ENCODE measurements at places on chromosomes 13 and 19.
A peak's percentile ranks its signal among the peaks of the same experiment; 100 is the strongest.

DNA sequence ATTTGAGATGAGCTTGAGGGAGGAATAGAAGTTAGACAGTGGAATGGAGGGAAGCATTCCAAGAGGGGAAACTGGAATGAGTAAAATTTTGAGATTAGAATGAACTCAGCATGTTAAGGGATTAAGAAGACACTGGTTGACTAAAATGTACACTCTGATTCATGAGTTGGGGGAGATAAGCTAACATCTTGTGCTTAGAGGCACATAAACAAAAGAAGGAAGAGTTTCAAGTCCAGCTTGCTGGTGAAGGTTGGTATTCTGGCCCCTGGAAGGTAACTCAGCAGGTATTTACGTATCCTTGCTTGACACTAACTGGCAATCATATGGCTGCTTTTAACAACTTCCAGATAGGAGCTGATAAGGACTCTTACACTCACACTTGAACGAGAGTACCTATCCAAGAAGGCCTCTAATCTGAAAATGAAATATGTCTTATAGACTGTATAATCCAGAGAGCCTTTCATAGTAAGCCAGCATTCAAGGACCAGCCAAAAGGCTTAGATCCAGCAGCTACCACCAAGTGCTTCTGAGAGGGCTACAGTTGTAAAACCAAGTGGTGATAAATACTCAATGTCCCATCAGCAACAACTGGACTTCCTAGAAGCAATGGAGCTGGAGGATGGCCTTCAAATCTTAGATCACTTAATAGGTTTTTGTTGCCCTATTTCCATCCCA, 149.7 kb upstream of the SERP2 start:
- DNase-seq, result no peak

DNA sequence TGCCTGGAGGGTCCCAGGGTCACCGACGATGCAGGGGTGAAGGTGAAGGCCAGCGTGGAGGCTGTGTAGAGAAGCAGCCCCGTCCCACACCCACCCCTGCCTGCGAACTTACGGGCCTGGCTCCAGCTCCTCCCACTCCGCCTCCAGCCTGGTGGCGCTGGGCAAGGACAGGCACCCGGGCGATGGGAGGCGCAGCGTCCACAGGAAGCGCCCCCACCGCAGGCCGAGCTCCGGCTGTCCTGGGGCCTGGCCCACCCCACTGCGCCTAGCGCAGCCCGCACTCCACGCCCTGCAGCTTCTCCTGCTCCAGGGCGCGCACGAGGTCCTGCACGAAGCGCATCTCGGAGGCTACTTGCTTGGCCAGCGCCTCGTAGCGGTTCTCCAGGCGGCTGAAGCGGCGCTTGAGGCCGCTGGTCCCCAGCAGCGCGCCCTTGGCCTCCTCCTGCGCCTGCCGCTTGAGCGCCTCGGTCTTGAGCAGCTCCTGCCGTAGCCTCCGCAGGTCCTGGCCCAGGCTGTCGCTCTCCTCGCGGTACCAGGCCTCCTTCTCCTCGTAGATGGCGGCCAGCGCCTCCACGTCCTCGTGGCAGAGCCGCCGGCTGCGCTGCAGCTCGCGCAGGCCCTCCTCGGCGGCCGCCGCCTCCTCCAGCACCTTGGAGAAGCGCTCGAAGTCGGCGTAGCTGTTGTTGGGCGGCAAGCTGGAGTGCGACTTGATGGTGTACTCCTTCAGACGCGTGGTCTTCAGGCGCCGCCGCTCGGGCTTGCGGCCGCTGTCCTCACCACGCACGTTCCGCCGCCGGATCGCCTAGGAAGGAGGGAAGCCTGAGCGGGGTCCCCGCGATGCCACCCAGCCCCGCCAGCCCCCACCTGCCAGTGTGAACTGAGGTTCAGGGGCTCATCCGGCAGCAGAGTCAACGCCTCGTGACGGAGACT, 11.8 kb downstream of the DAPK3 start:
- DNase-seq, result no peak

- no peak for DNase-seq
Observed at GRCh38 chr13:34224877-34225276, 406.9 kb downstream of the RFC3 start.

GRCh38 chr13:106156468-106156867, 379.0 kb downstream of the EFNB2 start:
- no peak for DNase-seq

DNA sequence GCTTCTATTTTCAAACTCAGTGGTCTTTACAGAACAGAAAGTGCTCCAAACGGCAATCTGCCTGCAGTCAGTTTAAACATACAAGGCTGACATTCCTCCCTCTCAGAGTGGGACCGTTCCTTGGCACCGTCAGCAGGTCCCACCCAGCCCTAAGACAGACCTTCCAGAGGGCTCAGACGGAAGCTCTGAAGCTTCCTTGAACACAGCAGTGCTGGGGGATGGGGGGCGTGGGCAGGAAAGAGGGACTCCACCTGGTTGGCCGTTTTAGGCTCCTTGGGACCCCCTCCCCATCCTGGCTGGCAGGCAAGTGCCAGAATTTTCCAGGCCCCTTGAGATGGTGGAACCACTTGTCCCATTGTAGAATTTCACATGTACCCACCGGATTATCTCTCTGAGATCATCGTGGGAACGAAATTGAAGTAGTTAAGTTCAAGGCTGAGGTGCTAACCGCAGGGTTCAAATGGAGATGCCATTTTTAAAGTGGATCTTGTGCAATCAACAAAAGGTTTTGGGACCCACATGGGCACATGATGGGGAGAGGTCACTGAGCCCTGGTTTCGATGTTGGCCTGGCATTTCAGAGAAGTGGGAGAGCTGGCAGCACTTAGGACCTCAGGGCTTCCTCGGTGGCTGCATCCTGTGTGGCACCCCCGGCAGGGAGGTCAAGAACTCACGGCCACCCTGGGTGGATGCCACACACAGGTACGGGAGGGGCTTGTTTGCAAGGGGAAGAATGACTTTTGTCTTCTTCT, 46.2 kb downstream of the KLF2 start:
- peak; percentile 66 for DNase-seq

GRCh38 chr19:55406826-55407549, 600 bp downstream of the UBE2S start:
- peak; percentile 36 for DNase-seq

GRCh38 chr19:7674010-7675005, 2.6 kb upstream of the MCEMP1 start:
- DNase-seq, result peak; percentile 48

- DNase-seq, result no peak
Observed at GRCh38 chr13:30857636-30858035, 48.4 kb upstream of the MEDAG start.

DNA sequence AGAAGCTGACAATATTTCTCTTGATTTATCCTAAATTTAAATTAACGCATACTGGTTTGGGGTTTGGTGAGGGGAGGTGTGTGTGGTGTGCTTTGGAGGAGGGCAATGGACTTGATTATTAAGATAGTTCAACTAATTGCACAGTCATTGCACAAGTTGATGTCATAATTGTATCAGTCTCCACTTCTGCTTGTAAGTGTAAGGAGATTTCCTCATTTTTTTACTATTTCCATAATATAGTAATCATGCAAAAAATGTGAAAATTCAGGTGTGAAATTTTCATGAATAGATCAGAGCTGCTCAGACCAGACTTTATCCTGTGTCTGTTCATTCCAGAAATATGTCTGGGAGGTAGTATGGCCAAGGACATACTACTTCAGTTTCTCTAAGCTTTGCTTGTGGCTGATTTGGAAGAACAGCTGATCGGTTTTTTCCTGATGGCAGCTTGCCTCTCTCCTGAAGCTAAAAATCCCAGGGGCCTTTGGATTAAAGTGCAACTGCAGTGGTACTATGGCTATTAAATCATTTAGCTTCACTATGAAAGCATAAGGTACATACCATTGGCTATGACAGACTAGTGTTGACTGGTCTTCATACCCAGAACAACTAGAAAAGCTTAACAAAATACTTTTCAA, 201.8 kb upstream of the MIR17HG start:
- DNase-seq, result no peak

GRCh38 chr19:49333418-49333805, 1.8 kb upstream of the CD37 start:
- no peak for DNase-seq

GRCh38 chr19:43532571-43532961, 422 bp upstream of the ZNF575 start:
- DNase-seq, result no peak

DNA sequence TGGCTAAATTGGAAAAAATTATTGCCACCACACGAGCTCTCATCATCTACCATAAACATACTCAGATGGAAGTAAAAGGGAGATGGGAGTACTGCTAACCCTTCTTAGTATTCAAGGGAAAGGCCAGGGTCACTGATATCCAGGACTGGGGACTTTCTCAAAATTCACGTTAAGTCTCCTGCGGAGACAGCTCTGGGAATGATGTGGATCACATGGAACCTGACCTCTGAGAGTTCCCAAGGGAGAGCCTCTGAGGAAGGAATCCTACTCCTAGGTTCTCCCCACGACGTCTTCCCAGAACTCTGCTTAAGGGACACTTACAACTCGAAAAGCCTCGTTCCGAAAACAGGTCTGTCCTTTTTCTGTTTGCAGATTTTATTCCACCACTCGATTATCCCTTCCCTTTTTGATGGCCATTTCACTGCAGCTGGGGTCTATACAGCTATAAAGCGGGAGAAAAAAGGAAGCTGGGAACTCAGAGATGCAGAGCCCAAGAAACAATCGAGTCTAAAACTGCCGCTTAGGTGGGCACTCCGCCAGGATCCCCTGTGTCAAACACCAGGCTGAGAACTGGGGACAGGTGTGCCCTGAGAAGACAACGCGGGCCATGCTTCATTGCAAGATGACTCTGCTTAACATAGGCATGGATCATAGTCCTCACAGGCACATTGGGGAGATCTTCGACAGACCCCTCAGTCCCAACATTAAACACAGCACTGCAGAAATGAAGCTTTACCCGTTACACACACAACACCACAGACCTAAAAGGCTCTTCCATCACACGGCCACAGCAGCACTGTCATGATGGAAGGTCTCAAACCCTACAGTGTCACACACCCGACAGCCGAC, 823 bp upstream of the ZNF567 start:
- no peak for DNase-seq

GRCh38 chr19:45772130-45772840, 3.2 kb upstream of the SIX5 start:
- no peak for DNase-seq

DNA sequence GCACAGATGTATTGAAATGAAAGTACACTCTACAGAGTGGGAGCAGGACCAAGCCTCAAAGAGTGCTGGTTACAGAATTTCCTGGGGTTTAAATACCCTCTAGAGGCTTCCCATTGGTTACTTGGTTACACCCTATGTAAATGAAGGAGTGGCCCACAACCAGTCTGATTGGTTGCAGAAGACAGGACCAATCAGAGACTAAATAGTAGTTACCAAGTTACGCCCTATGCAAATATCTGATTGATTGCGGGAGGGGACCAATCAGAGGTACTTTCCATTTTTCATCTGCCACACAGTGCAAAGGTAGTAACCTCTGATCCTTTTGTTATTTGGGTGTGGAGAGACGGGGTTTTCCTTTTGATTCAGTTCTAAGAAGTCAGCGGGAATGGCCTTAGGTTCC, 5.5 kb upstream of the ZFP82 start:
- no peak for DNase-seq

- no peak for DNase-seq
Observed at GRCh38 chr13:59774491-59774971, 389.2 kb downstream of the DIAPH3 start.

DNA sequence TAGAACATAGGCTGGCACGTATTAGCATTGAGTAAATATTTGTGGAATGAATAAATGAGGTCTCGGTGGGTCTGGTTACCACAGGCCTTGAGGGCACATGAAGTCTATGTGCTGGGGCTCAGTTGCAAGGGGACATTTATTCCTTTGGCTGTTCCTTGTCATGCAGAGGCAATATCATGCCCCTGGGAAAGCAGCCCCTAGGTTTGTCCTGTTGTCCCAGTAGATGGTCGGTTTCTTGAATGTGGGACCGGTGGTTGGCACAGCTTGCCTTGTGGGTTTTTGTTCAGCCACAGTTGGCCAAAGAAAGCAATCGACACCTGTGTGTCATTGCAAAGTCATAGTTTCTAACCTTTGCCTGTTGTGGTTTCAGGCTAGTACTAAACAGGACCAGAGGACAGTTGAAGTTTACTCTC, 24.7 kb upstream of the GPR183 start:
- no peak for DNase-seq

GRCh38 chr13:26222520-26223046, 469 bp upstream of the RNF6 start:
- no peak for DNase-seq

GRCh38 chr19:7868671-7869452, 5.3 kb downstream of the PRR36 start:
- peak; percentile 82 for DNase-seq

DNA sequence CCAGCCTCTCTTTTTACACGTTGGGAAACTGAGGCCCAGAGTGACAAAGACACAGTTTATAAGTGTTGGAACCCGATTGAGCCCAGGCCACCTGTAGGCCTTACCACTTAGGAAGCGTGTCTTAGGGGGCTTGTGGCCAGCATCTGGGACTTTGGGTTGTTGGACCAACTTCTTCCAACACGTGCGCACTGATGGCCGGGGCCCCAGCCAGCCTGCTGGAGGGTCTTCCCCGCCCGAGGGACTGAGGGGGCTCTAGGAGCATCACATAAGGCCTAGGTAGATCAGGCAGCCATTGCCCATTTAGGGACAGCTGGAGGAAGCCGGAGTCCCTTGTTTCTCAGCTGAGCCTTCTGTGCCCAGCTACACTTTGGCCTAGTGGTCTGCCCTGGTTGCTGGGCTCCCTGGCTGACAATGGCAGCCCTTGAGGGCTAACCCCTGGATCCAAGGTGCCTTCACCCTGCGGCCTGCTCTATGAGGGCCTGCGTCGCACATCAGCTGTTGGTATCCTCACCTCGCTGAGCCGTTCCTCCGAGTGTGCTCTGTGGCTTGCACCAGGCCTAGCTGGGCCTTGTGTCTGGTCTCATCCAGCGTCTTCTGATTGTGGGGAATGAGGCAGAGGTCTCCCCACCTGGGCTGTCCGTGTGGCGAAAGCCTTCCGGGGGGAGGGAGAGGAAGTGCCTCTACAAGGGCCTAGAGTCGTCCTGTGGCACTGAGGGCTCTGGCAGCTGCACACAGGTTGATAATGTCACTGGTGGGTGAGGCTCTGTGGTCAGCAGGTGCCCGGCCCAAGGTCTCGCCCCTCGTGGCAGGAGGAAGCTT, 1.2 kb downstream of the RAB11B start:
- DNase-seq, result no peak

- DNase-seq, result peak; percentile 75
Observed at GRCh38 chr13:99432609-99433542, 68.4 kb upstream of the TM9SF2 start.

GRCh38 chr13:99378985-99379733, 72.0 kb upstream of the GPR183 start:
- DNase-seq, result peak; percentile 11

- no peak for DNase-seq
Observed at GRCh38 chr19:290372-291005, 714 bp downstream of the PLPP2 start.

- DNase-seq, result no peak
Observed at GRCh38 chr13:36105726-36106125, 25.5 kb downstream of the DCLK1 start.

DNA sequence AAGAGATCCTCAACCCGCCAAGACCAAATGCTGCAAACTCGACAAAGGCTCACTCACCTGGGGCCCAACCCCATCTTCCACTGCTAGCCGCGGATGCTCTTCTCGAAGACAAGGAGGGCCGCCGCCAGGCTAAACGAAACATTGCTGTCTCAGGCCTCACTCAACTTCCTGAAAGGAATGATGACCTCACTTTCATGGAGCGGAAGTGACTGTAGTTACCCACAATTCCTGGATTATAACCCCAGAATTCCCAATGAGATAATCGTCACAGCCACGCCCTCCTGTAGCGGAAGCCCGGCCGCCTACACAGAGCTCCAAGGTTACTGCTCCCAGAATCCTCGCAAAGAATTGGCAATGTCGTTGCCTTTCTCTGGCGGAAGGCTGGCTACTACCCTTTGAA, 10.5 kb upstream of the ZNF112 start:
- DNase-seq, result no peak

- no peak for DNase-seq
Observed at GRCh38 chr19:17602872-17603510, 47.5 kb downstream of the COLGALT1 start.

Data from activated CD4-positive, alpha-beta memory T cell treated with anti-CD3 and anti-CD28 coated beads, Interleukin-2, amount 10 ng/mL, durations not matched to agents 7 days and 5 days (primary cell).